ENCODE measurements at places on chromosomes 2 and 18.

DNA sequence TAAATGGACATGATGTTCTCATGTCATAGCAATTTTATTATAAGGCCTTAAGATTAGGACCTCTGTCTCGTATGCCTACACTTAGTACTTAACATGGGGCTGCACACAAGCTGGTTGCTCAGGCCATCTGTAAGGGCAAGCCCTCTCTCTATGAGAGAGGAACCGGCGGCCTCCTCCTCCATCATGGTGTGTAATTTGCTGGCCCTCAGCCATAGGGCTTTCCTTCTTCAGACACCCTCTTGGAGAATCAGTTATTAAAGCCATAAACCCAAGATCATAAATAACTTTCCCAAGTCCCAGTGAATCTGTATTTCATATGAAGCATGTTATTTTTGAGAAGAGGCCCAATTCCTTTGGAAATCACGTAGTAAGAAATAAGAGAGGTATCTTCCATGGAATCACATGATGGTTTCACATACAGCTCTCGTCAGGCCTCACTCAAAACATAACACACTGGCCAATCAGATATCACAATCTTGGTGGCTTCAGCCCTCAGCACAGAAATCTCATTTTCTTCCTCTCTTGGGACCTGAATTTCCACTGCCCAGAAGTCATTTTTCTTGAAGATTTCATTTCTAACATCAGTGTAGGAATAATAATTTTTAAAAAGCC lies 92.6 kb downstream of the RDH14 start:
- DNase-seq = no peak

- DNase-seq = peak; percentile 43
Observed at GRCh38 chr18:62420151-62420512, 95.0 kb downstream of the TNFRSF11A start.

- DNase-seq = no peak
Observed at GRCh38 chr18:76445741-76446232, 49.3 kb downstream of the ZNF516 start.

DNA sequence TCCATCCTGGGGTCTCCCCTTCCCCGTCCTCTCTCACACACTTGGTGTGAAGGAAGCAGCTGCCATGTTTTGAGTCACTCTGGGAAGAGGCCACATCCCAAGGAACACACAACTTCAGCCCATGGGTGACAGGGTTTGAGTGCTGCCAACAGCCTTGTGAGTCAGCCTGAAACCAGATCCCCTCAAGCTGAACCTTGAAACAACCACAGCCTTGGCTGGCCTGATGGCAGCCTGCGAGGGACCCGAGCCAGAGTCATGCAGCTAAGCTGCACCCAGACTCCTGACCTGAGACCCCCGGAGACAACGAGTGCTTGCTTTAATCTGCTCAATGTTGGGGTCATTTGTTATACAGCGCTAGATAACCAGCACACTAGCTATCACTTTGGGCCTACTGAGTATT lies 19.3 kb upstream of the MC2R start:
- DNase-seq = no peak

GRCh38 chr2:65081232-65081685 lies 25.0 kb downstream of the CEP68 start:
- no peak for DNase-seq

- DNase-seq = no peak
Observed at GRCh38 chr2:170498619-170499018, 216.5 kb upstream of the SP5 start.

DNA sequence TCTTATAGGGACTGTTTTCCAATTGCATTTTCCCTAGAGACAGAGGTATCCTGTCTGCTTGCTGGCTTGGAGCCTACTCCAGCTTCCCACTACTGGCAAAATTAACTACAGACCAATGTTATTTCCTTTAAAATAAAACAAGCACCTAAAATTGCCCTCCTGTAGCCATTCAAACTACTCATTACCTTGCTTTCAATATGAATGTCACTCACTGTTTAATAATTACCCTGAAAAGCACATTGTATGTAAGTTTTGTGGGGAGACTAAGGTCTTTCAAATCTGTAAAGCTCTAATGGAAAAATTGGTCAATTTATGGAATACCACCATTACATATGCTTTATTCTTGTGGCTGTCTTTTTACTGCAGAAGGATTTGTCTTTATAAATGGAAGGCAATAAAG lies 87.3 kb downstream of the DOCK10 start:
- DNase-seq = no peak

- no peak for DNase-seq
Observed at GRCh38 chr2:224630659-224631550, 45.7 kb upstream of the CUL3 start.

DNA sequence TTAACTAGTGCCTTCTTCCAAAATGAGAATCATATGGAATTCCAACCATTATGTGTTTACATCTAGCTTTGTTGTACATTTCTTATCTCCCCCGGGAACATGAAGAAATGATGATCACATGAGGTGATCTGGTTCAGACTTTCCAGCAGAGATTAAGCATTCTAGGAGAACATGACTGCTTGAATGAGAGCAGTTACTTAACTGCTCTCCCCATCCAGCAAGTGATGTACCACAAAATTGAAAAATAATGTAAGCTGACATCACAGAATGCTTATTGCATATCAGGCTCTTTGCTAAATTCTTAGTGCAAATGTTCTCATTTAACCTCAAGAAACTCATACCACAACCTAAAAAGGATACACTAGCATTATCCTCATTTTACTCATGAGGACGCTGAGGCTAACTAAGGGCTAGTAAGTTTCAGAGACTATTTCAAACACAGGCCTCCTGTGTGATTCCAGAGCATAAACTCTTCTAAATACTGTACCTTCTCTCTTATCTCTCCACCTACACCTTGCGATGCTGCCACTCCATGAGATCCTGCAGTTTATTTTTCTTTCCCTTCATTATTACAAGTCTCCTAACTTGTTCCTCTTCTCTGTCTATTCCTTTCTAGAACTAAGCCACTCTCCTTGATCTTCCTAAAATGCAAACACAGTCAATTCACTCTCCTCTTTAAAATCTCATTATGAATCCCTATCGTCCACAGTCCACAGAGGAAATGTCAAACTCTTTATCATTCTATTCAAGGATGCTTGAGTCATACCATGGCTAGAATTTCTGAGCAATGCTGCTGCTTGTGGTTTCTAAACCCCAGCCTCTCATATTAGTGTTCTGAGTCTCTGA lies 1224.8 kb upstream of the ZEB2 start:
- no peak for DNase-seq

DNA sequence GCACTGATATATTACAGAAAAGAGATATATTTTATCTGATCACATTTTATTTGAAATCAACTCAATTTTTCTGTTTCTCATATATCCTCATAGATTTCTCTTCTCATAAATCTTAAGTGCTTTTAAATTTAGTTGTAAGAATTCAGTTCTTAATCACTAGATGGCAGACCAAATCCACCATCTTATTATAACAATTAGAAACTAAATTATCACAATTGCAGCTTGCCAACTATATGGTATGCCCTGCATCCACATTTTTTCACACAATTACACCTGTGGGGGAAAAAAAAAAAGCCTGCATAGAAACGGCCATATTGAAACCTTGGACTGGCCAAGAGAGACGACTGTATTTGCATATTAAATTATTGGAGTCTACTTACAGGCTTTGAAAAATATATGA lies 64.4 kb downstream of the COL5A2 start:
- DNase-seq = no peak

DNA sequence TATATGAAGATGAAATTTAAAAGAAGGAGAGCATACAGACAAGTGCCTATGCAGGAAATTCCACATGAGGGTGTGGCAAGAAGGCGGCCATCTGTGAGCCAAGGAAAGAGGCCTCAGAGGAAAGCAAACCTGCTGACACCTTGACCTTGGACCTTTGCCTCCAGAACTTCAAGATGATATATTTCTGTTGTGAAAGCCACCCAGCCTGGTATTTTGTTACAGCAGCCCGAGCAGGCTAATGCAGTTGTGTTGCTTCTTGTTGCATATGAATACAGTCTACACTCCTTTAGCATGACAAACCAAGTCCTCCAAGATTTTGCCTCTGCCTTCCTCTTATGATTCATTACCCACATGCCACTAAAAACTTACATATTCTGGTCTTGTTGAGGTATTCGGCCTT lies 374.8 kb upstream of the TRIB2 start:
- DNase-seq = no peak

GRCh38 chr2:240286596-240286995 lies 146.1 kb upstream of the OTOS start:
- no peak for DNase-seq

GRCh38 chr2:238493880-238494572 lies 67.3 kb downstream of the ASB1 start:
- peak; percentile 49 for DNase-seq

DNA sequence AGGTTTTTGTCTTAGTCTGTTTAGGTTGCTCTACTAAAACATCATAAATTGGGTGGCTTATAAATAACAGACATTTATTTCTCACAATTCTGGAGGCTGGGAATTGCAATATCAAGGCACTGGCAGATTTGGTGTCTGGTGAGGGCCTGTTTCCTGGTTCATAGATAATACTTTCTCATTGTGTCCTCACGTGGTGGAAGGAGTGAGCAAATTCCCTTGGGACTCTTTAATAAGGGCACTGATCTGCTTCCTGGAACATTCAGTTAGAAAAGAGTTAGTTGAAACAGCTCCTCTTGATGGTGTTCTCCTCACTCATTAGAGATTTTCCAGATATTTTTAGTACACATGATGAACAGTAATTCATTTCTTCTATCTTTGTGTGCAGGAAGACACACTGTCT lies 22.3 kb downstream of the COL4A3 start:
- no peak for DNase-seq

DNA sequence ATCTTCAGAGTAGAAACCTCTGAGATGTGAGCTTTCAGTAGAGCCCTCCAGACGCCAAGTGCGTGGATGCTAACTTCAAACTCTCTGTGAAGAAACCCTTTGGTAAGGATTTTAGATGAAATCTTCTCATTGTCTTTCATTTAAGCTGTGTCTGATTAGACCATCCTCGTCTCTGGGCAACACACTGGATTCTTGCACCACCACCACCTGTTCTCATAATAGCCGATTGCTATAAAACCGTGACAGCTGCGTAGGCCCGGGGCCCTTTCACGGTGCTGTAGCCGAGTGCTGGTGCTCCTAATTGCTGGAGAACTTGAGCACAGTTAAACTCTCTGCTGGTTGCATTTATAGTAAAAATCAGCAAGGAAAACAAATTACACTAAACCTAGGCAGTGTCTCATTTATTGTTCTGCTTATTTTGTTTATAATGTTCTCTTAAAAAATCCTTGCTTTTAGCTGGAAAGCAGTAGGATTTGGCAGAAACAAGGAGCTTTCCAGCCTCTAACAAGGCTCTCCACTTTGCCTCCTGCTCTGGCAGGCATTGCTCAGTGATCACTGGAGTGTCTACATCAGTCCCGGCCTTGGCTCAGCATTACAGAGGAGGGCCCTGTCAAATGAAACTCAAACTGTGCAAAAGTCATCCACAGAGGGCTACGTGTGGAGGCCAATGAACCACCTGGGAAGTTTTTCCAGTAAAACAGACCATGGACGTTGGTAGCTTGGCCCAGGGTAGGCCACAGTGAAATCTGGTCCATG lies 40.9 kb upstream of the MBP start:
- no peak for DNase-seq

- DNase-seq = no peak
Observed at GRCh38 chr2:136225950-136226835, 108.2 kb upstream of the CXCR4 start.

- DNase-seq = no peak
Observed at GRCh38 chr2:148300544-148300943, 279.7 kb downstream of the MBD5 start.

GRCh38 chr18:75316826-75317225 lies 106.2 kb downstream of the TSHZ1 start:
- DNase-seq = no peak

- no peak for DNase-seq
Observed at GRCh38 chr2:176159663-176160250, 2.6 kb downstream of the HOXD3 start.

GRCh38 chr2:70161069-70161534 lies 29.7 kb downstream of the C2orf42 start:
- no peak for DNase-seq

GRCh38 chr2:180000434-180000833 lies 6.7 kb downstream of the CWC22 start:
- no peak for DNase-seq

DNA sequence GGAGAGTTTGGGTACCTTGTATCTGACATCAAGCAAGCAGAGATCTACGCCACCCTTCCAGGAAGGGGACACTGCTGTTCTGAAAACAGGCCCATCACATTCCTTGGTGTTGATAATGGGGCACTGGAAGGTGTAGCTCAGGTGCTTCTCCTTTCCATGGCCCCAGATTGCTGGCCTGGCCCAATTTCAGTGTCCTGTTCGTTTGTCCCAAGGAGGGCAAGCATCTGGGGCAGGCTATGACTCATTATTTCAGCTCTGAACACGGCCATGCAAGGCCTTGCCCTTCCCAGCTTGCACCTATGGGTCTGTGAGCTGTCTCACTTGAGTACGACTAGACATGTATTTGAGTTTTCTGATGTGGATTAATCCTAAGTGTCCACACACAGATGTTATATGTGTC lies 101.5 kb downstream of the FHOD3 start:
- no peak for DNase-seq

- DNase-seq = no peak
Observed at GRCh38 chr2:85748985-85749875, 4.6 kb upstream of the ATOH8 start.

DNA sequence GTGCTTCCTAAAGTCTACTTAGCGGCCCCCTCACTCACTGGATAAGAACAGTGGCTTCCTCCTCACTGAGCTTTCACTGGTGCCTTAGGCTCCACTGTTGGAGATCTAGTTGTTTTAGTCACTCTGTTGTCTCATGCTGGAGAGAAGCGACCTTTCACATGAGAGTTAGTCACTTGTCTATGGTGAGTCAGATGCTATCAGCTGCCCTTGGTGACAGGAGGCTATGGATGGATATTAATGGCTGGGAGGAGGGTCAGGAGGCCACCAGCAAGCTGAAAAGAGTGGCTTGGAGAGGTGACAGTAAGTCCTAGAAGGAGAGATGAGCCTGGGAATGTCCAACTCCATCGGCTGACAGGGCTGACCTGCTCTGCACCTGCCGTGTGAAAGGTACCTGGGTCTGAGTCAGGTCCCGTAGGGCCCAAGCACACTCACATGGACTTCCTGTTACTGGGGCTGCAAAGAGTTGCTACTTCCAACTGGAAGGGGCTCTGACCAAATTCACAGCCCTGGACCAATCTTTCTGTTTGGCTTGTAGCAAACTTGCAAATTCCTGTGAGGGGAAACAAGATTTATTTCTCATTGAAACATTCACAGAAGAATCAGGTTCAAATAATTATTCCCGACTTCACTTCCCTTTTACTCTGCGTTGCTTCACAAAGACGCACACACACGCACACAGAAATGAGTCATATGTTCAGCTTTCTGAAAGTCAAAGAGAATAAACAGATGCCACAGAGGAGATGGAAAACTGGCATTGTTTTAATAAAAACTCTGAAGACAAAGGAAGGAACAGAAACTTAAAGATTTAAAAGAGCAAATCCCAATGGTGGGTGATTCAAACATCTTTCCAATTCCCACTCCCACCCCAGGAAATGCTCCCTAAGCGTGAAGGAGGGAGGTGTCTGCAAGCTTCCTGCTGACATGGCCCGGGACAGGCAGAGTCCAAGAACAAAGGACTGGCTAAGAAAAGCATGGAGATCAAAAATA lies 203.5 kb upstream of the TWIST2 start:
- DNase-seq = no peak

Measured in stimulated activated CD4-positive, alpha-beta T cell treated with anti-CD3 and anti-CD28 coated beads, Interleukin-15, amount 100 ng/mL, for 24 hours (primary cell).